Stimulated activated CD4-positive, alpha-beta T cell treated with anti-CD3 and anti-CD28 coated beads, Interleukin-15, amount 100 ng/mL, for 24 hours (primary cell): ENCODE measurements at places on chromosomes 13 and 19.

- DNase-seq: no peak
These were observed 382.8 kb downstream of the FOXO1 start for GRCh38 chr13:40283666-40284065.

DNA sequence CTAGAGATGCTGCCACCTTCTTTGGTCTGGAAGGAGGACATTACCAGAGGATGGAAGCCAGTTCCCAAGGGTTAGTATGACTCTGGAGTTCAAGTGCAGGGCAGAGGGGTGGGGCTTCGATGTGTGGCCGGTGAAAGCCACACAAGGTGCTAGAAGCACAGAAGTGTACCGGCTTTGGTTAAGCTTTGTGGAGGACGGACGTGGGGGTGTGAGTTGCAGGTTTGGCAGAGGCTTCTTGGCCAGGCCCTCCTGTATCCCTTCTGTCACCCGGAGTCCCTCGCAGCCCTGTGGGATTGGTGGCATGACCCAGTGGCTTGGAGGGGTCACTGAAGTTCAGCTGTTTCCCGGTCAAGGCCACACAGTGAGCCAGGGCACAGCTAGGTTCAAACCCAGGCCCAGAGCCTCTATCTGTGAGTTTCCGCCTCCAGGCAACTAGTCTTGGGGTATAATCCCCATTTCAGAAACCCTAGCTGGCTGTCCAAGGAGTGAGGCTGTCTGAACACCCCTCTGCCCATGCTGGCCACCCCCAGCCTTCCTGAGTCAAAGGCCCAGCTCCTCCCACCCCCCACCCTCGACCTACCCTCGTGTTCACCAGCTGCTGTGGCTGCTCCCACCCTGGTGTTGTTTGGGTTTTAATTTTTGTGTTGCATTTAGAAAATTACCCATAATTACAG is 4.6 kb upstream of the SSBP4 start:
- no peak for DNase-seq

GRCh38 chr13:109494925-109495369 is 291.4 kb downstream of the IRS2 start:
- no peak for DNase-seq

DNA sequence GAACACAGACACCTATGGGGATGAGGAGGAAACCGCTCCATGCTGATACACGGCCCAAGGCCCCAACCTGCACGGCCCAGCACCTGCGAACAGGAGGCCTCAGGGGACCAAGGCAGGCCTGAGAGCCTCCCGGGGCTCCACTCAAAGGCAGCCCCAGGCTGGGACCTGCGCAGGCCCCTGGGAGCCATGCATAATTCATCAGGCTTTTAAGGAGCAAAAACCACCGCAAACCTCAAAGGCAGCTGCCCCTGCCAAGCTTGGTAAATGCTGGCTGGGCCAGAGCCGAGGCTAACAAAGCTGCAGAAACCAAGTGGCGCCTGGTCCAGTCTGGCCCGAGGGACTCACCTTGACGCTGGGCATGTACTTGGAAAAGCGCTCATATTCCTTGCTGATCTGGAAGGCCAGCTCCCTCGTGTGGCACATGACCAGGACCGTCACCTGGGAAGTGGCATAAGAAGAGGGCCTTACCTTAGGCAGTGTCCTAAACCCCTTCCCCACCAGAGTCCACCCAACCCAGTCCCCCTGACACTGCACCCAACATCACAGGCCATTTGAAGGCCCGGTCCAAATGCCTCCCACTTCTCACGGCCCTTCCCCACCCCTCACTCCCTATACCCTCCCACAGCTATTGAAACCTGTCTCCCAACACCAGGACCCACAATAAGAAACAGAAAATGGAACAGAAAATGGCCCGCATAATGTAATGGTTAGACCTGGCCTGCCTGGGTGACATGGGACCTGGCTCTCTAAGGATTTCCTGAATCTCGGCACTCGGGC is 7.8 kb downstream of the DDX39A start:
- no peak for DNase-seq

DNA sequence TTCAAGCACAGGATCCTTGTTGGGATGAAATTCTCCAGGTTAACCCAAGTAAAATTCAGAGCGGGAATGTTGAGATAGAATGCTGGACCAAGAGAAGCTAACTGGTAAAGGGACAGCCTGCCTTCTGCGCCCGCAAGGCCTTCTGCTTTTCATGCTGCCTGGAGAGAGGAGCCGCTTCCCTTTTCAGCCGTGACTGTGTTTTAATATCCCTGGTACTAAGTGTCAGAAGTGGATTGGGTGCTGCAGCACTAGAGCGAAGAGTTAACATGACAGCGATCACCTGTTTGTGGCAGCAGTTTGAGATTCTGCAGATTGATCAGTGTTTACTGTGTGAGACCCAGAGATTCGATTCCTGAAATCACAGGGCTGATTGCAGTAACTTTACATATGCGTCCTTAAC is 197.4 kb upstream of the ZNF536 start:
- no peak for DNase-seq

GRCh38 chr19:3450796-3451411 is 29.4 kb downstream of the SMIM24 start:
- DNase-seq: no peak

GRCh38 chr19:48398375-48399235 is 5.1 kb downstream of the GRIN2D start:
- peak; percentile 89 for DNase-seq

DNA sequence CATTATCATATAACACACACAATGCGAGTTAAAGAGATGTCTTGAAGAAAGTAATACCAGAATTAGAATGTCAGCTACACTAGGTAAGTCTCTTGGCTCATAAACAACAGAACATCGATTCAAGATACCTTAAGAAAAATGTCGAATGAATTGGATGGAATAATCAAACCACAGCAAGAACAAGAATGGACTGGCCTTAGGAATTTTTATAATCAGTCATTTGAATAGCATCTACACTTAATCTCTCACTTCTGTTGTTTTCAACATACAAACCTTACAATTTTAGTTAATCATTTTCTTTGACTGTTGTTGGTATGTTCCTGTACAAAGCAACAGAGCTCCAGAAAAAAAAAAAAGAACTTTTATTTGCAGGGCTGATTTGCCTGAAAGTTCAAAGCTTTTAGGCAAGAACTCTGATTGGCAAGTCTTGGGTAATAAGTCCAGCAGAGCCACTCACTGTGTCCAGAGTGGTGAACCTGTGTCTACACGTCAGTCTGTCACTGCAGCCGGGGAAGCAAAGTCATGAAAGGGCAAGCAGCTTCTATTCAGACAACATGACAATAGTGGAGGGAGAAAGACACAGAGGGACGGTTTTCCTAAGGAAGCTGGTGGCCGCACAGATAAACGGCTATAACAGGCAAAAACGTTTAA is 1026.1 kb upstream of the MIR17HG start:
- DNase-seq: no peak

DNA sequence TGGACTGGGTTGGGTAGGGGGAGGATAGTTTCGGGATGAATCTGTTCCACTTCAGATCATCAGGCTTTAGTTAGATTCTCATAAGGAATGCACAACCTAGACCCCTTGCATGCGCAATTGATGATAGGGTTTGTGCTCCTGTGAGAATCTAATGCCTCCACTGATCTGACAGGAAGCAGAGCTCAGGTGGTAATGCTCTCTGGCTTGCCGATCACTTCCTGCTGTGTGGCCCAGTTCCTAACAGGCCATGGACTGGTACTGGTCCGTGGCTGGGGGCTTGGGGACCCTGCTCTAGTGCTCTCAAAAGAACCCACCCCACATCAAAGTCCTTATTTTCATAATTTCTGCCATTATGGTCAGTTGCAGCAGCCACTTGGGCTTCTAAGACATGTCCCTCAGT is 30.1 kb downstream of the DNAJC3 start:
- no peak for DNase-seq

DNA sequence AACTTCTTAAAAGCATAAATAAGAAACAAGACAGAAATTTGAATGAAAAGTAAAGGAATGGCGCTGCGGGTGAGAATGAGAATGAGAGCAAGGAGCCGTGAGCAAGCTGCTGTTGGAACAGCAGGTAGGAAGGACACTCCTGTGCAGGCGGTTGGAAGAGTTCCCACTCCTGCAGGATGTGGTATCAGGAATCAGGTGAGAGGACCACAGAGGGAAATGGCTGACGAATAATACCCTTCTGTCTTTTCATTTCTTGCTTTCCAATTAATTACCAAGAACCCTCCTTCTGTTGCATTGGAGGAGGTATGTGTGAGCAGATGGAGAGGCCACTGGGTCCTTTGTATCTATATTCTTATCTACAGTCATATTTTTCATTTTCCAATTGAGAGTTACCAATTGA is 1504.2 kb downstream of the EFNB2 start:
- no peak for DNase-seq

DNA sequence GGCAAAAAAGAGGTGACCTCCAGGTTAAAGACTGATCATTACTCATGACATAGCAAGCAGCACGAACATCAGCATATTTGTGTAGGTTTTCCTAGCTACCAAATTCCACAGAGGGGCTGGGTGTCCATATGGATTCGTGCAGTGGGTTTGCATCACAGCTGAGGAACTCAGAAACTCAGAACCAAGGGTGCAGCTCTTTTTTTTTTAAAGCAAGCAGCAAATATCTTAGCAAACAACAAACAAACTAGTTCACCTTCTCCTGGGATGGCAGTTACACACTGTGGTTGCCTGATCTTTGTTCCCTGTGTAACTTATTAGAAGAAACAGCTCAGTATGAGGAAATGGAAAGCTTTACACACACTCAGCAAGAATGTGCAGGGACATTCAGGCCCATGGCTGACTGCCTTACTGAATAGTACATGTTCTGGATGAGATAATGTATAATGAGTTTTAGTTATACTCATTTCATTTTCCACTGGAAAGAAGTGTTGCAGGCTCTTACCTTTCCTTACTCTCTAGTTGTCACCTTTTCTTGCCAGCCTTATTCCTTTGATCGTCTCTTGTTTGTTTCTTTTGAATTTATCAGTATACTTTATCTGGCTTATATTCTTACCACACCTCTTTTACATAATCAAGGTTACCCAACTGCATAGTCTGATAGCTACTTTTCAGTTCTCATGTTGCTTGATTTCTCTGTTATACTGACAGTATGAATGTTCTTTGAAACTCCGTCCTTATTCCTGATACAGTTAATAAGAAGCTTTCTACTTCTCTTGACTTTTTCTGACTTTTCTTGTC is 4.3 kb downstream of the NDFIP2 start:
- DNase-seq: peak; percentile 51

GRCh38 chr19:48419158-48419920 is 25.9 kb downstream of the GRIN2D start:
- peak; percentile 80 for DNase-seq

DNA sequence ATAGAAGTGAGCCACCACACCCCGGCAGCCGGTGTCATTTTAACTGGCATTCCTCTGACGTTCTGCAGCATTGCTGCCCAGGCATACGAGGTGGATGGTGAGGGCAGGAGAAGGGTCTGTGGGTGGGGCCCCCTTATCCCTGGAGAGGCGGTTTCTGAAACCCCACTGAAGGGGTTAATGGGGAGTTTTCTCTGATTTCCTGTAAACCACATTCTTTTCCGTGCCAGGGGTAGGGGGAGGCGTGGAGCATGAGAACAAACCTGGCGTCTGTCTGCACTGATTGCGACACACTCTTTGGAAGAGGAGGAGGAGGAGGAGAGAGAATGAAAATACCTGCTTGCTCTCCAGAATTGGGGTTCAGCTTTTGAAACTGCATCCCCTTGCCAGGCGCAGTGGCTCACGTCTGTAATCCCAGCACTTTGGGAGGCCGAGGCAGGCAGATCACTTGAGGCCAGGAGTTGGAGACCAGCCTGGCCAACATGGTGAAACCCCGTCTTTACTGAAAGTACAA is 2.7 kb upstream of the C3 start:
- DNase-seq: no peak

DNA sequence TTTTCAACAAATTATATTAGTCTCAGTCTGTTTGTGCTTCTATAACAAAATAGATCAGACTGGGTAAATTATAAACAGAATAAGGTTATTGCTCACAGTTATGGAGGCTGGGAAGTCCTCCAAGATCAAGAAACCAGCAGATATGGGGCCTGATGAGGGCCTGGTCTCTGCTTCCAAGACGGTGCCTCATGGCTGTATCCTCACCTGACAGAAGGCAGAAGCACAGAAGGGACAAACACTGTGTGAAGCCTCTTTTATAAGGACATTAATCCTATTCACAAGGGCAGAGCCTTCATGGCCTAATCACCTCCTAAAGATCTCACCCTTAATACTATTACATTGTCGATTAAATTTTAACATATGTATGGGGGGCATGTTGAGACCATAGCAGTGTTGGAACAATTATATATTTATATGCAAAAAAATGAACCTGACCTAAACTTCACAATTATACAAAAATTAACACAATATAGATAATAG is 12.7 kb downstream of the F10 start:
- DNase-seq: no peak

DNA sequence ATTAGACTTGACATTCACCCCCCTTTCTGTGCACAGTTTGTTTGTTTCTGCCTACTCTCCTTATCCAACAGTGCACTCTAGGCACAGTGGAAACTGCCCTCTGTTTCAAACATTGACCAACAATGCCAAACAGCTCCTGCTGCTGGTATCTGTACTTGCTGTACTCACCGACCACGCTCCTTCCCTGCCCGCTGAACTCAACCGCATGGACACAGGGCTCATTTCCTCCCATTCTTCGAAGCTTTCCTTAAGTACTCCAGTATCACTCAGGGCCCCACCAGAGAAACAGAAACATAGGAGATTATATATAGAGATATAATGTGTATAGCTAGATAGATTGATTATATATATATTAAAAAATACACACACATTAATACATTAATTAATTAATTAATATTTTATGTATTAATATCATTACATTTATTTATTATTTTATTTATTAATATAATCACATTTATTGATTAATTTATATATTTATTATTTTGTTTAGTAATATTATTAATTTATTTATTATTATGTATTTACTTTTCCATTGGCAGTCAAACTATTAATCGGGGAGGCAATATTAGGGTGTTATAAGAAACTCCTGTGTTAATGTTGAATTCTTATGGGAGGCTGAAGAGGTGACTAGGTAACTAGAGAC is 1528.2 kb downstream of the EFNB2 start:
- no peak for DNase-seq

DNA sequence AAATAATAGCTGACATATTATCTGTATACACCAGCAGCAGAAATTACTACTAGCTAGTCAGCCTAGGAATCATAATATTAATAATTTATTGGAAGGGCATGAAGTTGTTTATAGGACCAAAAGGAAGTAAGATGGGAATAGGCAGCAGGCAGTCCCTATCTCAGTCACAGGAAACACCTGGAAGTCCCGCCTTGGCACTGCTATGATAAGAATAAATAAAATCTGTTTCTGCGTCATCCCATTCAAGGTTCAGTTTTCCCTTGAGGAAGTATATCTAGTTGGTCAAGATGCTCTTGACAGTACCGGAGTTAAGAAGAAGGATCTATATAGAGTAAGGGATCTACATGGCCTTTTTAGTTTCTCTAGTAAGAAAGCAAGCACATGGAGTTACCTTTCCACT is 830.8 kb downstream of the DIAPH3 start:
- no peak for DNase-seq

- DNase-seq: peak; percentile 61
These were observed 9.3 kb downstream of the MPND start for GRCh38 chr19:4352701-4353121.

GRCh38 chr13:113839536-113840204 is 24.2 kb downstream of the GAS6 start:
- DNase-seq: no peak
